ENCODE measurements at places on chromosomes 16 and 17.

DNA sequence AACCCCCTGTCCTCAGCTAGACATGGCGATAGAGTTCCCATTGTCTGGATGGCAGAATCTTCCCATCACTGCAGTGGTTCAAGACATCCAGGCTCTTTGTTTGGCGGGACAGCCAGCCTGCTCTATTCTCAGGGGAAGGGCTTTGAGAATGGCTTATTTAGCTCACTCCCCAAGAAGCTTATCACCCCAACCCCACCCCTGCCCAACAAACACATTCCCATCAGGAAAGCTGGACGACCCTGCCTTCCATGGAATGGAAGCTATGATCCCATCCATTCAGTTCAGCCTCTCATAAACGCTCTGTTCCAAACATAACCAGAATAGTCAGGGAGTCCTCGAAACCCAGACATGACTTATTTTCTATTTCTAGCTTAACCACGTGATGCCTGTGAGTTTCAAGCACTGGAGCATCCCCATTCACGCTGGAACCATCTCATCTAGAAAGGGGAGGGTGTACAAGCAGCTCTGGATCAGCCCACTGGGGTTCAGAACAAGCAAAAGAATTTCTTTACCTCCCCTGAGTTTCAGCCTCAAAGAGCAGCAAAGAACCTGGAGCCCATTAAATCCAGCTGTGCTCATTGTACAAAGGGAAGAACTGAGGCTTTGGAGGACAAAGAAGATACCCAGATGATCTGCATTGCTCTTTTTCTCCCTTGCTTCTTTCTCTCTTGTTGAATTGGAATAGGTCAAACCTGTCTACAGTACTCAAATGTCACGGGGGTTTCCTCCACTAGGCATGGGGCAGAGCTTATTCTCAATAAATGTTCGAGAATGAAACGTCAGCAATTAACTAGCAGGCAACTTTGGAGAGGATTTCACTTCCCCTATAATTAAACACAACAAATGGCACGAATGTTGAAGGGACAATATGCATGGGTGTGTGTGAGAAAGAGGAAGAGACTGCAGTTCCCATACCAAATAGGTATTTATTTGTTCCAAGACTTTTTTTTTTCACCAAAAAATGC, 93.1 kb downstream of the XYLT1 start:
- DNase-seq: no peak

- DNase-seq: no peak
Observed at GRCh38 chr17:48995974-48996721, 1.0 kb upstream of the IGF2BP1 start.

- DNase-seq: no peak
Observed at GRCh38 chr17:63984651-63985386, 12.1 kb upstream of the SCN4A start.

DNA sequence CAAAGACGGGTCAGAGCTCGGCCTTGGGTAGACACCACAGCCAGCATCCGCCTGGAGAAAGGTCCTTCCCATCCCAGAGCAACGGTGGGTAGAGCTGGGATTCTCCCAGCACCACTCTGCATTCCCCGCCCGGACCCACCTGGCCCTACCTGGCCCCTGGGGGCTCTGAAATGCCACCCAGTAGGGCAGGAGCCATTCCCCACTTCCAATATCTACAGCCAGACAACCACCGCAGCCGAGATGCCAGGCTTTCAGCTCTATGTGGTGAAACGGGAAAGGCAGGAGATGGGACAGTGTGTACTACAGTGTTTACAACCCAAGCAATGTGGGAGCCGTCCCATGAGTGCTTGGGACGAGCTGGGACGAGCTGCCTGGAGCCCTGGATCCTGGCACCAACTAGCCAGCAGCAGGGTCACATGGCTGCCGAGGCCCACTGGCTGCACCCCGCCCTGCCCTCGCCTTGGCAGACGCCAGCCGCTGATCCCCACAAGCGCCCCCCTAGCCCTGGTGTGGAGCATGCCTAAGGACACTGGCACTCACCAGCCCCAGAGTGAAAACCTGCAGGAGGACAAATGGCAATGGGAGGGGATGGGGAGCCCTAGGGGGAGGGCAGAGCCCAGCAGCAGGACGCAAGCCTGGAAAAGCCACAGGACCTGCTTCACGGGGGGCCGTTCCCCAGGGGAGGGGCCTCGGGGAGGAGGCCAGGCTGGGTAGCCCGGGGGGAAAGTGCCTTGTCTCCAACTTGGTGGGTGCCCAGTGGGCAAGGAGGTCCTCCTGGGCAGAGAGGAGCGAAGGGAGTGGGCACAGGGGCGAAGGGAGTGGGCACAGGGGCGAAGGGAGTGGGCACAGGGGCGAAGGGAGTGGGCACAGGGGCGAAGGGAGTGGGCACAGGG, 13.5 kb downstream of the TMC6 start:
- no peak for DNase-seq

GRCh38 chr16:11629071-11630030, 38.9 kb upstream of the SNN start:
- DNase-seq: no peak

DNA sequence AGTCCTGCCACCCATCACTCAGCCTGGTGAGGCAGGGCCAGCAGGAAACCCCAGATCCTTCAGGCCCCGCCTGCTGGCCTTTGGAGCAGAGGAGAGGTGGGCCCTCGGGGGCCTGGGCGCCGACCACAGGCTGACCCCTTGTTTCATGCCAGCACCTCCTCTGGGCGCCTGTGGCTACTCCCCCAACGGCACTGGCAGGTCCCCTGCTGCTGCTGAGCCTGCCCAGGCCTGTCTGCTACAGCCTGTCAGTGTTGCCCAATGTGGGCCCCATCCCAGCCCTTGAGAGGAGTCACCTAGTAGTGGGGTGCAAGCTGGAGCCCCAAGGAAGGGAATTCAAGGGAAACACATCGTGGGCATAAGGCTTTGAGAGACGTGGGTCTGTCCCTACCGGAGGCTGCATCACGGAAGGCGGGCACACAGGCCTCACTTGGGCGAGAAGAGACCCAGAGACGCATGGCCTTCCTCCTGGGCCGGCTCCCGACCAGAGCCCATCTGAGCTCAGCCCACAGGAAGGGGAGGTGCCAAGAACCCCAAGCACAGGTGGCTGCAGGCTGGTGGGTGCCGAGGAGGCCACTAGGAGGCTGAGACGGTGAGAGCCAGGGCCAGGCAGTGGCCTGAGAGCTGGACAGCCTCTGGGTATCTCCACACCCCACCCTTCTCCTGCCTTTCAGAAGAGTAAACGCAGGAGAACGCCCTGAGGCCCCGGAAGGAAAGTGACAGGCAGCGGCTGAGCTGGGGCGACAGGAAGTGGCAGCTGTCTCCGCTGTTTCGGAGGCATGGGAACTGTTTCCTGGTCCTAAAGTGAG, 8.0 kb upstream of the FASN start:
- peak; percentile 28 for DNase-seq

DNA sequence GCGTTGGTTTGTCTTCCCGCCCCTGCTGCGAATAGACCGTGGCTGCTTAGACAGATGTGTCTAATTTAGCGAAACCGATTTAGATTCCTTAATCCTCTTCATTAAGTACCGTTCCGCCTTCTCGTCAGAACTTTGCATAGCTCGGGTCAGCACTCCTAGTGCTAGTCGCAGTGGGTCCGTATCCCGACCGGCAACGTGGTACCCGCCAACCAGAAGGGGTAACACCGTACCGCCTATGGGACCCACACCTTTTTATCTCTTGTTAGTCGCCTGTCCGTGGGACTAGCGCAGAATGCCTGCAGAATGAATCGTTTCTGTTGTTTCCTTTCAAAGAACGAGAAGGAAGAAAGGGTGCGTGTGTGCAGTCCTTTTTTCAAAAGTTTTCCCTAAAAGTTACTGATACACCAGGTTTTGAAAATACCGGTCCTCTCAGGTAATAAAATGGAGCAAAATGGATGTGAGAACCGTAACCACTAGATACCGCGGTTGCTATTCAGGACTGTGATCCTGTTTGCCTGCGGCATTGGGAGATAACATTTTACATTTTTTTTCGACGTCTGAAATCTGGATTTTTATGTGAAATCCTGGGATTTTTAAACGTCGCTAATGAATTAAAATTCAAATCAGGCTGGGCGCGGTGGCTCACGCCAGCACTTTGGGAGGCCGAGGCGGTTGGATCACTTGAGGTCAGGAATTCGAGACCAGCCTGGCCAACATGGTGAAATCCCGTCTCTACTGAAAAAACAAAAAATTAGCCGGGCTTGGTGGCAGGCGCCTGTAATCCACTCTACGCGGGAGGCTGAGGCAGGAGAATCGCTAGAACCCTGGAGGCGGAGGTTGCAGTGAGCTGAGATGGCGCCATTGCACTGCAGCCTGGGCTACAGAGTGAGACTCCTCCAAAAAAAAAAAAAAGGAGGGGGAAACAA, 998 bp upstream of the SRSF1 start:
- DNase-seq: no peak

DNA sequence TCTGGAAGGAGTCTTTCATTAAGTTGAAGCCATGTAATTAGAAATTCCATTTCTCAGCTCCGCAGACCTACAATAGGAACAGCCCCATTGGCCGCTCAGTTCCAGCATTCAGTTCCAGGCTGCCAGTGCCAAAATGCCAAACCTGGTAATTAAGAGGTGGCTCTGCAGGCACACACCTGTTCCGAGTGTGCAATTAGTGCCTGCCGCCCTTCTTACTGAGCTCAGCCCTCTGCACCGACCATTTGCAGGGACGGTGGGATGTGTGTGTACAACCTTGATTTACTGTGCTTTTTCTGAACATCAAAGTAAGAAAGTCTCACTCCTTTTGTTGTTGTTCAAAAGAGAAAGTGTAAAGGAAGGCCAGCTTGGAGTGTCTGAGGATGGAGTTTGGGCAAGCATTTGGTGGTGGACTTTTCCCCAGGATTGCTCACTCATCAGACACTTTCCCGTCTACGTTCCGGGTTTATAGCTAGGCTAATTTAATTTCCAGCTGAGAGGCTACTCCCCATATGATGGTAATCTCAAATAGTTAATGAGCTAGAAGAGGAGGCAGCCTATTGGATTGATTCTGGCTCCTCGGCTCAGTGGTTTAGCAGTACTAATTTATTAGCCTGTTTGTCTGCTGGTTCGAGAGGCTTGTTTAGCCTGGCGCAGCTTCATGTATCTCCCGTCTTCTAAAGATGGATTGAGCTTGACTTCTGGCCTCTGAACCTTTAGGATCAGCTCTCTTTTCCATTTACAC, 20.0 kb downstream of the HS3ST3B1 start:
- DNase-seq: no peak

- no peak for DNase-seq
Observed at GRCh38 chr17:30520436-30520835, 43.2 kb downstream of the GOSR1 start.

- no peak for DNase-seq
Observed at GRCh38 chr17:79465681-79466025, 145.2 kb downstream of the RBFOX3 start.

DNA sequence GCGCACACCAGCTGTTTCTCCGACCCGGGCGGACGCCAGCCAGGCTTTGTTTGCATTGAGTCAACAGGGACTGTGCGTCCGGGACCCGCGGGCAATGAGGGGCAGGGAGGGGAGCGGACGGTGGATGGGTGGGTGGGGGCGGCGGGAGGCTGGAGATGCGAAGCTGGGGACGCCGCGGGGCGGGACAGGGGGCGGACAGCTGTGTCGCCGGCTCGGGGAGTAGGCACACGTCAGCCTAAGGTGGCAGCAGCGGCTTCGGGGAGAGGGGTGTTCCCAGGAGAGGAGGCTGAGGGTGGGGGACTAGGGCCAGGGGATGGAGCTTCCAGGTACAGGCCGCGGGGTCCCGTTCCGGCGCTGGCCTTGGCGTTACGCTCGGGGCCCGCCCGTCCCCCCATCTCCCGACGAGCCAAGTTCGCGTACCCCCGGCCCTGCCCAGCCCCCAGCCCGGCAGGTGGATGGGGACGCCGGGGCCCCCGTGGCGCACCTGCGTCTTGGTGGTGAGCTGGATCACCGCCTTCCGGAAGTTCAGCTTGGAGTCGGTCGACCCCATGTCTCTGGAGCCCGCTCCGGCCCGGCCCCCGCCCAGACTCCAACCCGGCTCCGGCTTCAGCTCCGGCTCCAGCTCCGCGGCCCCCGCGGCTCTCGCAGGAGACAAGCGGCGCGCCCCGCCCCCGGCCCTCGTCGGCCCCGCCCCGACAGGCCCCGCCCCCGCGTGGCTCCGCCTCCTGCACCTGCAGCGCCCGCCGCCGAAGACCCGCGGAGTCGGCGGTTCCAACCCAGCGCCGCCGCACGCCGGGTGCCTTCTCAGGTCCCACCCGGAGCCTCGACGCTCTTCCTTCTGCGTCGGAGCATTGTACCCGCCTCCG, at the start of gene HID1:
HID1 (minus strand) TSS at position 653 of the 866 bp plus-strand sequence; CDS start at position 550, 103 bp downstream.
- DNase-seq: peak; percentile 73
